Stimulated activated CD4-positive, alpha-beta T cell treated with anti-CD3 and anti-CD28 coated beads, Interleukin-4, amount 100 ng/mL, for 4 hours (primary cell): ENCODE measurements at places on chromosomes 16 and 17.

GRCh38 chr16:17281052-17281451 is 189.7 kb downstream of the XYLT1 start:
- DNase-seq, result no peak

DNA sequence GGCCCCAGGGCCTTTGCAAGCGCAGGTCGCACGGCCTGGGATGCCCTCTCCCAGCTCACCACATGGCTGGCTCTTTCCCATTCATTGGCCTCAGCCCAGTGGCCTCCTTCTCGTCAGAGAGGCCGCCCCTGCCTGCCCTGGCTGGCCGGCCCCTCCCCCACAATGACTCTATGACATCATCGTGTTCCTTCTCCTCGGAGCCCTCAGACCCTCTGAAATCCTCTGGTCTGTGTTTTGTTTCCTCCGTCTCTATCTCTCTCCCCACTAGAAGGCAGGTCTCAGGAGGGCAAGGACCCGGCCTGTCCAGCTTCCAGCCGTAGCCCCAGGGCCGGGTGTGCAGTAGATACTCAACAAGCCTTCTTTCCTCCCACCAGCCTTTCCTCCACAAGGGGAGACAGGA is 164.8 kb upstream of the FOXF1 start:
- DNase-seq, result no peak

DNA sequence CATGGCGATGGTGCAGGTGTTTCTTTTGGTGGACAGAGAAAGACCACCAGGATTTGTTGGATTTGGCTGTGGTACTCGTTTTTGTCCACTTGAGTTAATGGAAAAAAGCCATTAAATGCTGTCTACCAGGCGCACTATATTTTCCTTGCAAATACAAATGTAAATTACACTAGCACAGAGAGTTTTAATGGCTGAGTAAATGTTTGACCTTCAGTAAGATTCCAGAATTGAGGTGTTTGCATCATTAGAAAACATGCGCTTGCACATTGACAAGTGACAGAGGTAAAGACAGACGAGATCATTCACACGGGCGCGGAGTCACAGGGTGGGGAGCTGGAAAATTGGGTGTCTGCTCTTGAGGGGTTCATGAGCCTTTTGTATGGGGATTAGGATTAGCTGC is 53.5 kb upstream of the AKTIP start:
- no peak for DNase-seq

- no peak for DNase-seq
Measured at GRCh38 chr16:64745258-64745930, 376.5 kb downstream of the CDH11 start.

DNA sequence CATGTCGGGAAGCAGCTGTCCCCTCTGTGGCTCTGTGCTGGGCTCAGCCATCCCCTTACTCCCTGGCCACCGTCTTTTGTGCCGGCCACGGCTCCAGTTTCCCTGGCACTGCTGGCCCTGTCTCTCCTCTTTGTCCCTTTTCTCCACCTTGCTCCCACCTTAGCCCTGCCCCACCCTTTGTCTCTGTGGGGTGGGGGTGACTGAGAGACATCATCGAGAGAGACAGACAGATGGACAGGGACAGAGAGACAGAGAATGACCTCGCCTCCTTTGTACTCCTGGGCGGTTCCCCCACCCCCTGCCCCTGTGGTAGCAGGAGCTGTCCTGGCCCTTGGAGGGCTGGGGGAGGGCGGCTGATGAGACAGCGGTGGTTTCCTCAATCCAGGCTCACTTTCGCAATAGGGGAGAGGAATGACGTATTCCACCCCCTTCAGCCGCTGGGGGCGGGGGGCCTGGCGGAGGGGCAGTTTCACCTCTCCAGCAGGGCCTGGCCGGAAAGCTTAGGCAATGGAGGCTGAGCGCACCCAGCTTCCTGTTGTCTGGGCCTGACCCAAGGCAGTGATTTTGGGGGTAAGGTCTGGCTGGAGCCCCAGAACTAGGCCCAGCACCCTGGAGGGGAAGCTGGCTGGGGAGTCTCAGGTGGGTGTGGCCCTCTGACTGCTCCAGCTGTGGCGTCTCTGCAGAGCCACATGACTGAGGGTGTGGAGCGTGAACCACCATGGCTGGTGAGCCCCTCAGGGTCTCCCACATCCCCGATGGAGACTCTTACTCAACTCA is 7.3 kb downstream of the FMNL1 start:
- peak; percentile 79 for DNase-seq

GRCh38 chr17:33109336-33110072 is 117.9 kb downstream of the SPACA3 start:
- no peak for DNase-seq

DNA sequence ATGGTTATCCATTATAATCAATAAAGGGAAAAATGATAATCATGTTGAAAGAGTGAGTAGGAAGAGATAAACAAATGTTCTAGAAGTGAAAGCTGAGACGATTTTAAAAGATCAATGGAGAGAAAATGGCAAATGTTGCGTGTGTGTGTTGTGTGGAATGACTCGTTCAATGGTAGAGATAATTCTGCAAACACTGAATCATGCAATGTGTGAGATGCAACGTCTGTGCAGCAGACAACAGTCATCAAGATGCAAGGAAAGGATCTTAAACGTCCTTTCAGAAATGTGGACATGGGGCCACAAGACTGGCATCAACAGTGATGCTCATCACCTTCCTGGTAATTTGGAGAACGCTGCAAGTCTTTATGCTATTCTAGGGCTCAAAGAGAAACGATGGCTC is 124.4 kb downstream of the CDYL2 start:
- DNase-seq, result no peak

DNA sequence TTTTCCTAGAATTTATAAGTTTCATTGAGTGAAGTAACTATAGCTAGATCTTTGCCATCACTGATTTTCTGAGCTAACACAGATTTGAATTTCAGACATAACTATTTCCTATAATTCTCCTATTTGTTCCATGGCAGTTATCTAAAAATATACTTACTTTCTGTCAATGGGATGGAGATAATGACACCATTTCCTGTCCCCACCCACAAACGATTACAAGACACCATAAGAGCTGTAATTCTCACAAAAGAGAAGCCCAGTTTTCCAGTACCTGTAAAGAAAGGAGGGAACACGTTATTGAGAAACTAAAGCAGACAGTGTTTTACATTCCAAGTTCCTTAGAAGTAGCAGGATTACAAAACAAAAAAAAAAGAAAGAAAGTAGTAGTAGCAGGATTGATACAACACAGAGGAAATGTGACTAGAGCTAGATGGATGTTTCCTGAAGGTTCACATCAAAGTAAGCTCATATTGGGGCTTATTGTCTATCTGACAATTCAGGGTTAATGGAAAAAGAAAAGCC is 110.9 kb upstream of the TOB1 start:
- DNase-seq, result no peak

GRCh38 chr17:74009056-74009625 is 194.3 kb upstream of the RPL38 start:
- no peak for DNase-seq

- DNase-seq, result no peak
Measured at GRCh38 chr17:81515530-81516041, 3.0 kb upstream of the ACTG1 start.

DNA sequence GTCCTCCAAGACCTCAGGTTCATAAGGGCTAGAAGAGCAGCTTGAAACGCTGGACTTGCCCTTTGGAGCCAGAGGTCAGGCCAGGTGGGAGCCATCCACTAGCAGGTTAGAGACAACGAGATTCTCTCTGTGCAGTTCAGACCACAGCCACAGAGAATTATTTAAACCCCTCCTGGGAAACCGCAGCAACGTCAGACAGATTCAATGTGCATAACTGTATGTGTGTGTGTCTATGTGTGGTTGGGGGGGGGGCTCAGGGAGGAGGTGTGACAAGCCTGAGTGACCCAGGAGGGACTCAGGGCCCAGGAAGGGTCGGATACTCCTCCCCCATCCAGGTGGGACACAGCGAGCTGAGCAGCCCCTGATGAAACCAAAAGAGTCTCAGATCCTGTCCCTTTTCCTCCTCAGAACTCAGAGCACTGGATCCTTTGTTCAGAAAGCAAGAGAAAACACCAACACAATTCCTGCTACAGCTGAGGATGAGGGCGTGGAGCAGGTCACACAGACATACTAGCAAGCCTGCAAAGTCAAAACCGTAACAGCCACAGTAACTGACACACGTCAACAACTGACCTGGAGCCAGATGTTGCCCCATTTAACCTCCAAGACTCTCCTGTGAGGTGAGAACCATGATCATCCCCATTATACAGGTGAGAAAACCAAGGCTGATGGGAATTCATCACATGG is 66.8 kb downstream of the XYLT1 start:
- no peak for DNase-seq

- no peak for DNase-seq
Measured at GRCh38 chr16:19092653-19093410, 20.9 kb upstream of the ITPRIPL2 start.

GRCh38 chr16:12009462-12009861 is 32.9 kb downstream of the SNX29 start:
- DNase-seq, result no peak

GRCh38 chr17:80169784-80170500 is at the start of gene CARD14:
TSS of gene CARD14 (plus strand) at chr17:80170030. CDS start at chr17:80181439, 11,409 bp downstream.
- DNase-seq, result no peak

- no peak for DNase-seq
Measured at GRCh38 chr17:70078994-70079531, 4.0 kb downstream of the KCNJ16 start.

- DNase-seq, result peak; percentile 31
Measured at GRCh38 chr17:32520104-32520701, 33.4 kb downstream of the CDK5R1 start.

GRCh38 chr16:5058476-5058875 is 7.3 kb downstream of the C16orf89 start:
- DNase-seq, result no peak

DNA sequence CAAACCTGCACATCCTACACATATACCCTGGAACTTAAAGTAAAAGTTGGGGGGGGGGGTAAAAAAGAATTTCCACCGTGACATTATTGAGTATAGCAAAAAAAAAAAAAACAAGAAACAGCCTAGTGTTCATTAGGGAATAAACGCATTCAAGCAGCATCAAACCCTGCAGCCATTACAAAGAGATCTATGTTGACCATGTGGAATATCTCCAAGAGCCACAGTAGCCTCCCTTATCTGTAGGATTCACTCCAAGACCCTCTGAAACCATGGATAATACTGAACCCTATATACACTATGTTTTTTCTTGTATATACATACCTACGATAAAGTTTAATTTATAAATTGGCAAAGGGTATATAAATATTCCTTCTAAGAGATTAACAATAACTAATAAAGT is 5.6 kb upstream of the BIRC5 start:
- DNase-seq, result no peak

GRCh38 chr17:36730857-36731490 is 129.6 kb downstream of the MRM1 start:
- DNase-seq, result no peak

DNA sequence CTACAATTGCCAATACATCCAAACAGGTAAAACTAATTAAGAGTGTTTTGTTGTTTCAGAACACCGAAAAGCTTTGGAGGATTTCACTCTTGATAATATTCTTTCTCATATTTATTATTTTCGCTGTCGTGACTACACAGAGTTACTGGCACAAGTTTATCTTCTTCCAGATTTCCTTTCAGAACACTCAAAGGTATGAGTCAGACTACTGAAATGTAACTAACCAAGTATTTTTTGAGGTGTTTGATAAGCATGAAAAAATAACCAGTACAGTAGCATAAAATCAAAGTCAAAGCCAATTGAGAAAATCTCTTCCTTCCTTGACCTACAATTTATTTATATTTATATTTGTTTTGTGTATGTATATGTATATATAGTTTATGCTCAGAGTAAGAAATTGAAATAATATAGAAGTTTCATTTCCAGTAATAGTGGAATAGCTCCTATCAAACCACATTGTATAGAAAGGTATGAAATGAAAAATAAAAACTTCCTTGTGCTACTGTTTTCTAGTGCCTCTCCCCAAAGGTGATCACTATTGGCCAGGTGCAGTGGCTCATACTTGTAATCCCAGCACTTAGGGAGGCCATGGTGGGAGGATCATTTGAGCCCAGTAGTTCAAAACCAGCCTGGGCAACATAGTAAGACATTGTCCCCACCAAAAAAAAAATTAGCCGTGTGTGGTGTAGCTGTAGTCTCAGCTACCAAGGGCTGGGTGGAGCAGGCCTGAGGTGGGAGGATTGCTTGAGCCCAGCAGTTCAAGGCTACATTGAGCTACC is 10.9 kb downstream of the RAD51C start:
- no peak for DNase-seq

DNA sequence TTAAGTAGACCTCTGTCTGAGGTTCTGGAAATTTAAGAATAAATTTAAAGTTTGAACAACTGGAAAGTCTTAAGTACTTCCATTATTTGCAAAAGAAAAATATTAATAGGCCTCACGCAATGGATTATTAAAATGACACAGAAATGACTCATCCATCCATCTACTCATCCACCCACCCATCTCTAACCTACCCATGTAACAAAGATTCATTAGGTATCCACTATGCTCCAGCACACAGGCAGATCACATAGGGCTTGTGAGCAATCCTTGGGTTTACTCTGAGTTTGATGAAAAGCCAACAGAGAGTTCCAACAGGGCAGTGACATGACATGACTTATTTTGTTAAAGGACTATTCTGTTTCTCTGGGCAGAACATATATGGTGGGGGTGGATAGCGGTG is 93.3 kb downstream of the HELZ start:
- no peak for DNase-seq

DNA sequence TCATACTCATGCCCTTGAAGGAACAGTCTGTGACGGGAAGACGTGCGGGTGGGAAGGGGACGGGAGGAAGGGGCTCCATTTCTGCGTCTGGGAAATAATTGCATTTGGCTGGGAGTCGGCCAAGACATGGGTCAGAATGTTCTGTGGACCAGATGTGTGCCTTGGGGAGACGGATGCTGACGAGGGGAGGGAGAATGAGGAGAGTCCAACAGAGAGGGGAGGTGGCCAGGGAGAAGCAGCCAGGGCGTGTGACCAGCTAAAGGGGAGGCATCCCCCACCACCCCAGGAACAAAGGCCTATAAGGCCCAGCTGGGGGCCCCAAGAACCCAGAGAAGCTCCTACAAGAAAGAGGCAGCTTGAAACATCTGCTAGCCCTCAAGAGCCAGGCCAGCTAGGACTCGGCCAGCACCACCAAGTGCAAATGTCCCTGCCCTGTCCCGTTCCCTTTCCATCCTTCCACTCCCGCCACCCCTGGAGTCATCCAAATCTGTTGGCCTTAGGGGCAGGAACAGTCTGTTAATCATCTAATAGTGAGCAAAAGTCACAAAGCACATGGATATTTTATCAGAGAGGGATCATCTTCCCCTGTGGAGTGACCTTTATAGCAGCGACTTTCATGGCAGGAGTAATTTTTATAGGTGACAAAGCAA is 42.5 kb upstream of the BCO1 start:
- no peak for DNase-seq
